ENCODE measurements at places on chromosomes 3 and 15. TPM values are rescaled to one million over a fixed set of nuclear protein-coding genes. Genes with fewer than 3 reads are reported as not detected.

DNA sequence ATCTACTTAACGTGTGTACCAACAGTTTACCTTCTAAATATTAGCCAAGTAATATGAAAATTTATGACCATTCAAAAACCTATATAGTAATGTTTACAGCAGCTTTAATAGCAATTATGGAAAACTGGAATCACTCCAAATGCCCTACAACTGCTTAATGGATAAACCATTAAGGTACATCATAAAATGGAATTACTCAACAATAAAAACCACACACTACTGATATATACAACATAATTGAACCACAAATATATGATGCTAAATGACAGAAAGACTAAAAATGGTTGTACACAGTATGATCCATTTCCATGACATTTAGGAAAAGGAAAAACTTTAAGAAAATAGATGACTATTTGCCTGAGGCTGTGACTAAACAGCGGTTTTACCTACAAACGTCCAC, 467.1 kb upstream of the EPHA6 start:
- H3K27me3 ChIP-seq, result no peaks in the 10 kb centered on the region
- H3K27ac ChIP-seq, result no peak overlapping the region
- H3K36me3 ChIP-seq, result no peaks in the 10 kb centered on the region
- no peak overlapping the region for H3K4me3 ChIP-seq

DNA sequence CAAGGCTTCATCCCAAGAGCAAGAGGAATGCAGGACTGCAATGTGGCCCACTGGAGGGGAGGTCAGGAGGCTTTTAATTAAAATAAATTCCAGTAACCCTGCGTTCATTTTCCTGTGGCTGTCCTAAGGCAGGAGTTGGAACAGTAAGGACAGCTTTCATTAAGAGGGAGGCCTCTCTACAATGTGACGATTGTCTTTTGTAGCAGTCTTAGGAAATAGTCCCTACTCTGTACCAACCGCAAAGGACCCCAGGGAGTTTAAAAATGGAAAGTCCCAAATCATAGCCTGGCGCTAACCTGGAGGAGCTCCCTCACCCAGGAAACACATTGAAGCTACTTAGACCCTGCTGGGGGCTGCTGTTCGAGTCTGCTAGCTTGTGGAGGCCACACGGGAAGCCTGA, 62.8 kb downstream of the SYNM start:
- no peak for DNase-seq
- peaks cover 20% of the 10 kb centered on the region for H3K4me1 ChIP-seq
- H3K27ac ChIP-seq, result no peak overlapping the region
- H3K27me3 ChIP-seq, result no peaks in the 10 kb centered on the region

DNA sequence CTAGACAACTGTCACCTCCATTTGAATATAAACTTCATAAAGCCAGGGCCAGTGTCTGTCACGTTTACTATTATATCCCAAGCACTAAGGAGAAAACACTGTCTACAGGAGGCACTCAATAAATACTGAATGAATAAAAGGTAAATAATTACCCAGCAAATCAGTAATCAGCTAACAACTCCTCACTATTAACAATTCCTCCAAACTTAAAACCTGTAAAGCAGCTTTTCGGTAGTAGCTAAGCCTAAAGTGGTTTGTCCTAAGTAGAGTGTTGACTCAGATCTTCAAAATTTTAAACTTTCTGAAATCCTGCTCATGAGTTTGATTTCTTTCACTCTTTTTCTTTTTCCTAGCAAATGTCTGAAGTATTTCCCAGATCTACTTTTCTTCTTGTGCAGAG, 39.9 kb downstream of the C3orf80 start:
- no peak overlapping the region for H3K27ac ChIP-seq
- no peak for DNase-seq
- no peak overlapping the region for H3K4me3 ChIP-seq
- no peaks in the 10 kb centered on the region for H3K4me1 ChIP-seq

DNA sequence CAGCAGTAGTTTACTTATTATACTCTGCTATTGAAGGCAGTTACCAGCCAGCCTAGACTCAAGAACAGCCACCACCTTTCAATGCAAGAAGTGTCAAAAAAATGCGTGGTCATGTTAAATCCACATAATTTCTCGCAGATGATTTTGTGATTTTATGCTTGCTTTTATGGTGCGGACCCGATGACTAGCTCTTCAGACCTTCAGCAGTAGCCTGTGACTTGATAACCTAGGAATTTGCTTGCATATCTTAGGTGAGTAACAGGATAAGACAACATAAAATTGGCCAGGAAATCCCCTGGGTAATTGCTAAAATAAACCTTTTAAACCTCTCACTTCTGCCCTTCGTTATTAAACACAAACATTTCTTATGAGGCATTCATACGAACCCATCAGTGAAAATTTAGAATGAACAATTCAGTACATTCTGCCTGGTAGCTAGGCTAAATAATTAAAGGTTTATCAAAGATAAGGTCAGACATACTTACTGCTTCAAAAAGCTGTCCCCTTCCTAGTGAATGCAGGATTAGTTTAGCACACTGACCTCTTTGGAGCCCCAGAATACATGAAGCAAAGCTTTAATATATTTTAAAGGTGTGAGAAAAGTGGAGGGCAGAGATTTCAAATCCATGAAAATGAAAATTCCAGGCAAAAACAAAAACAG, 798.8 kb downstream of the OTOL1 start:
- H3K4me3 ChIP-seq, result no peak overlapping the region
- H3K27me3 ChIP-seq, result no peaks in the 10 kb centered on the region
- no peaks in the 10 kb centered on the region for H3K4me1 ChIP-seq
- H3K36me3 ChIP-seq, result no peaks in the 10 kb centered on the region

- DNase-seq, result no peak
- H3K4me1 ChIP-seq, result no peaks in the 10 kb centered on the region
- H3K36me3 ChIP-seq, result no peaks in the 10 kb centered on the region
- H3K27me3 ChIP-seq, result no peaks in the 10 kb centered on the region
- no peak overlapping the region for H3K4me3 ChIP-seq
- no peak overlapping the region for H3K27ac ChIP-seq
These were observed 168.6 kb downstream of the SHQ1 start for GRCh38 chr3:72679540-72680198.

- no peak for DNase-seq
- no peaks in the 10 kb centered on the region for H3K4me1 ChIP-seq
- H3K27ac ChIP-seq, result no peak overlapping the region
- H3K4me3 ChIP-seq, result no peak overlapping the region
These were observed 221.0 kb downstream of the CNTN3 start for GRCh38 chr3:74393426-74393825.

POU1F1 gene
- total RNA-seq, result not detected

DNA sequence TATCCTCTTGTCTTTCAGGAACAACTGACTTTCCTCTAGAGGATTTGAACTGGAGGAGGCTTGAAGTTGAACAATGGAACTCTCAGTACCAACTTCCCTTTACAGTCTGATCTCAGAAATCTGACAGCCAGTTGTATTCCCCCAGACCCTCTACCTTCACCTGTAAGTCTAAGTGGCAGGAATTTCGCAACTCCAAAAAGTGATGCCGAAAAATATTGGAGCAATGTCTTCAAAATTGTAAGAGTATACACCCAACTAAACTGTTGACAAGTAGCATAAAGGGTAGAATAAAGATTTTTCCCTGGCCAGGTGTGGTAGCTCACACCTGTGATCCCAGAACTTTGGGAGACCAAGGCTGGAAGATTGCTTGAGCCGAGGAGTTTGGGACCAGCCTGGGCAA, 69.1 kb upstream of the CFAP20DC start:
- no peaks in the 10 kb centered on the region for H3K36me3 ChIP-seq
- no peak overlapping the region for H3K27ac ChIP-seq
- no peaks in the 10 kb centered on the region for H3K4me1 ChIP-seq

DNA sequence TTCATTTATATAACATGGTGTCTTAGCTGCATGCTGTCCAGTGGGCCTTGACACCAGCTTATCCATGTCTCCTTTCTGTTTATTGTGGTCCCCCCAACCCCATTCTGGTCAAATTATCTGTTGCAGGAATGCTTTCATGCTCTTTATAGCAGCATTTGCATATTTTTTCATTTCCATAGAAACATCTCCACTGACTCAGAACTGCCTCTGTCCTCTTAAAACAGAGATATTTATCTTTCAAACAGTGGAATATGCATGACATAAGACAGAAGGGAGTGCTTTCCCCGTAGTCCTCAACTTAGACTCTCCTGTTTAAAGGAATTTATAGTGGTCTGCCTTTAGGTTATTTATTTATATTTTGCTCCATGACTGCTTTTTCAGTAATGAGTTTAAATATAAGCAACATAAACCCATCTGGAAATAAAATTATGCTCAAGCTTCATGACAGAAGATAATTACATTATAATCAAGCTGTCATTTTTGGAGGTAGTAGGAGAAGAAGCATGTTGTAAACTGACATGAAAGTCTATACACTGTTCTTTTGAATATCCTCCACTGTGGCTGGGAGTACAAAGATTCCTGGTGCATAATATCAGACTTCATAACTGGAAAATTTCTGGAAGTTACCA, 179.5 kb upstream of the CD96 start:
- H3K27me3 ChIP-seq, result no peaks in the 10 kb centered on the region
- H3K4me1 ChIP-seq, result no peaks in the 10 kb centered on the region
- no peak overlapping the region for H3K27ac ChIP-seq
- DNase-seq, result no peak
- H3K4me3 ChIP-seq, result no peak overlapping the region
- no peaks in the 10 kb centered on the region for H3K36me3 ChIP-seq

DNA sequence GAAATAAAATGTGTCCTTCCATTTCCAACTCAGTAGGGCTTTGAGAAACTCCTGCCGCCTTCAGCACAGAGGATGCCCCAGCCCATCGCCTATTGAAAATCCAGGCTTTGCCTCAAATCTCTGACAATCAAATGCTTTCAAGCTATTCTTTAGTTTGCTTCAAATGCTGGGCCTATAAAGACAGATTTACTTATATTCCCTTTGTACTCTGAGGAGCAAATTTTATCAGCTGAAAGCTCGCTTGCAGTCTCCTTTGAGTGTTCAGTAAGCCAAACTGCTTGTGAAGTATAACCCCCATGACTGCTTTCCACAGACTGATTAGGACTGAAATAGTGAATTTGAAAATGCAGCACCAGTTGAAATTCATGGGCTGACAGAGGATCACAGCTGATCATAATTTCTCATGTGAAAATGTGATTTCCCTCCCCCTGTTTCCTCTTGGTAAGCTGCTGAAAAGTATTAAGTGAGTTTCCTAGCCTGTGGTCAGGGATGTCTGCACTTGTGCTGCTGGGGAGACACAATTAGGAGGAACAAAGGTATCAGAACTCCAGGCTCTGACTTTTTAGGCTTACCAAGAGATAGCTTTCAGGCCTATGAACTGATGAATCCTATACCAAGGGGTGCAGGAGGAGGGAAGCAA, 563.4 kb upstream of the TGFBR2 start:
- no peaks in the 10 kb centered on the region for H3K4me1 ChIP-seq
- DNase-seq, result no peak
- H3K4me3 ChIP-seq, result no peak overlapping the region
- H3K27me3 ChIP-seq, result no peaks in the 10 kb centered on the region
- H3K36me3 ChIP-seq, result no peaks in the 10 kb centered on the region
- no peak overlapping the region for H3K27ac ChIP-seq

GRCh38 chr15:57253082-57253481, 123.2 kb upstream of the CGNL1 start:
- H3K4me3 ChIP-seq, result no peak overlapping the region
- DNase-seq, result no peak
- no peak overlapping the region for H3K27ac ChIP-seq
- H3K36me3 ChIP-seq, result peaks cover 37% of the 10 kb centered on the region
- H3K27me3 ChIP-seq, result no peaks in the 10 kb centered on the region

DNA sequence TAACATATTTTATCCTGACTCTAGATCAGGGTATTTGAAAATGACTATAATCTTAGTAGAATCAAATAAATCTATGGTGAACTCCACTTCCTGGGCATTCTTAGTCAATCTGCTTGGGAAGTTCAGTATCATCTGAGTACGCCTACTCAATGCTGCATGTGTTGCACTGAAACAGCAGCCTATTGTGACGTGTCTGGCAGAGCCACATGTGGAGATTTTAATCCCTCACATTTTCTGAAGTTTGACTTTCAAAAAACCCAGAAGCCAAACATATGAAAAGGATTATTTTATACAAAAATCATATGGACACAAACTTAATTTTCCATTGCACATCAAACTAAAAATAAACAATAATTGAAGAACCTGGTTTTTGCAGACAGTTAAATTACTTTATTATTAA, 798.3 kb downstream of the ROBO1 start:
- H3K4me3 ChIP-seq, result no peak overlapping the region
- no peaks in the 10 kb centered on the region for H3K36me3 ChIP-seq
- H3K4me1 ChIP-seq, result no peaks in the 10 kb centered on the region
- no peak for DNase-seq

OXTR gene
- total RNA-seq, result 0.18 TPM

CD80 gene
- 0.35 TPM for total RNA-seq

DNA sequence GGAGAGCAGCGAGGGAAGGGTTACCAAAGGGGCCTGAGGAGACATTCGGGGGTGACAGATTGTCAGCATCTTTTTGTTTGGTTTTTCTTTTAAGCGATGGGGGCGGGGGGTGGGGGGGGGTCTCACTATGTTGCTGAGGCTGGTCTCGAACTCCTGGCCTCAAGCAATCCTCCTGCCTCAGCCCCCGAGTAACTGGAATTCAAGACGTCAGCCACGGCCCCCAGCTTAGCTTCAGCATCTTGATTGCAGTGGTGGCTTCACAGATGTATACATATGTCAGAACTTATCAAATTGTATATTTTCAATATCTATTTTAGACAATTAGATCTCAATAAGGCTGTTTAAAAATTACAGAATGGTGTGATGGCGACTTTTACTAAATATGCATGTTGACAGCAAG, 30.9 kb downstream of the ZDHHC19 start:
- no peaks in the 10 kb centered on the region for H3K4me1 ChIP-seq
- H3K4me3 ChIP-seq, result no peak overlapping the region
- H3K36me3 ChIP-seq, result no peaks in the 10 kb centered on the region
- DNase-seq, result no peak
- H3K27me3 ChIP-seq, result no peaks in the 10 kb centered on the region
- H3K27ac ChIP-seq, result no peak overlapping the region

CPEB1 gene
- total RNA-seq, result 2.0 TPM

GRCh38 chr15:22887157-22887951, 48.9 kb downstream of the NIPA2 start:
- H3K4me3 ChIP-seq, result no peak overlapping the region
- peaks cover 60% of the 10 kb centered on the region for H3K36me3 ChIP-seq
- DNase-seq, result peak; percentile 61
- H3K27me3 ChIP-seq, result no peaks in the 10 kb centered on the region
- peaks cover 8% of the 10 kb centered on the region for H3K4me1 ChIP-seq

GRCh38 chr3:186691676-186692075, 25.5 kb upstream of the KNG1 start:
- H3K4me3 ChIP-seq, result no peak overlapping the region
- H3K27me3 ChIP-seq, result no peaks in the 10 kb centered on the region
- DNase-seq, result no peak
- no peaks in the 10 kb centered on the region for H3K36me3 ChIP-seq

DPPA2 gene
- not detected for total RNA-seq

GRCh38 chr3:125478326-125478725, 41.7 kb downstream of the SNX4 start:
- H3K4me1 ChIP-seq, result no peaks in the 10 kb centered on the region
- DNase-seq, result no peak
- H3K36me3 ChIP-seq, result peaks cover 77% of the 10 kb centered on the region

- no peaks in the 10 kb centered on the region for H3K27me3 ChIP-seq
- H3K27ac ChIP-seq, result no peak overlapping the region
- no peak overlapping the region for H3K4me3 ChIP-seq
- no peak for DNase-seq
- no peaks in the 10 kb centered on the region for H3K4me1 ChIP-seq
These were observed 264.4 kb downstream of the CHL1 start for GRCh38 chr3:461006-461405.

Measured in heart left ventricle (tissue), 16 donors.